ENCODE measurements at places on chromosomes 12 and 14.

GRCh38 chr14:49972823-49973222 is 79.9 kb downstream of the ARF6 start:
- no peaks in the 10 kb centered on the region for H3K27me3 ChIP-seq
- H3K4me3 ChIP-seq = no peak overlapping the region
- peaks cover 4% of the 10 kb centered on the region for H3K4me1 ChIP-seq
- DNase-seq = peak; percentile 56
- H3K27ac ChIP-seq = peak overlapping the region; percentile 40
- H3K36me3 ChIP-seq = no peaks in the 10 kb centered on the region

DNA sequence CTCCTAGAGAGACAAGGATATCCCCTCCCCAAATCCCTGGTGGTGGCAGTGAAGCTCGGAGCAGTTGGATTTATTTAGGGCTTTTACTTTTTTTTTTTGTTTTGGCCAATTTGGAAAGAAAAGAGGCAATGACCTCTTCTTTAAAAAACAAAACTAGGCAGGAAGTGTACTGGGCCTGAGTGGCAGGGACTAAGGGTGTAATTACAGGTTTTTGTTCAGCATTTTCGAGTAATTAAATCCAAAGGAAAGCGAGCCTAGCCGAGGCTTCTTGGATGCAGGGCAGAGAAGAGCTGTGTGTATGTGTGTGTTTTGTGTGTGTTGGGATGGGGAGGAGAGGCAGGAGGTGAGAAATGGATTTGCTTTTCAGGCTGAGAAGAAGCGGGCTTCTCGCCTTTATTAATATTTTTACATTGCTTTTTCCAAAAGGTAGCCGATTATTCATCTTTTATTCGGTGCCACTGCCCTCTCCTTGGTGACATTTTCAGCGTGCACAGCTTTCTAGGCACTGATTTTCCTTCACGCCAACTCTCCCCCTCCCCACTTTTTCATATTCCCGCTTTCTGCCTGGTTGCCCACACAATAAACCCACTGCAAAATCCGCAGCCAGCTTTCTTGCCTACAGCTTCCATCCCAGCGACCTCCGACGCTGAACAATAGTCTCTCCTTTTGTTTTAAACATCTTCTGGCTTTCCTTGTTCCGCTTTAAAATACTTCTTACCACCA is 8.9 kb upstream of the IRF2BPL start:
- H3K27ac ChIP-seq = peak overlapping the region; percentile 78
- DNase-seq = no peak
- H3K4me3 ChIP-seq = no peak overlapping the region
- H3K36me3 ChIP-seq = no peaks in the 10 kb centered on the region
- no peaks in the 10 kb centered on the region for H3K27me3 ChIP-seq

DNA sequence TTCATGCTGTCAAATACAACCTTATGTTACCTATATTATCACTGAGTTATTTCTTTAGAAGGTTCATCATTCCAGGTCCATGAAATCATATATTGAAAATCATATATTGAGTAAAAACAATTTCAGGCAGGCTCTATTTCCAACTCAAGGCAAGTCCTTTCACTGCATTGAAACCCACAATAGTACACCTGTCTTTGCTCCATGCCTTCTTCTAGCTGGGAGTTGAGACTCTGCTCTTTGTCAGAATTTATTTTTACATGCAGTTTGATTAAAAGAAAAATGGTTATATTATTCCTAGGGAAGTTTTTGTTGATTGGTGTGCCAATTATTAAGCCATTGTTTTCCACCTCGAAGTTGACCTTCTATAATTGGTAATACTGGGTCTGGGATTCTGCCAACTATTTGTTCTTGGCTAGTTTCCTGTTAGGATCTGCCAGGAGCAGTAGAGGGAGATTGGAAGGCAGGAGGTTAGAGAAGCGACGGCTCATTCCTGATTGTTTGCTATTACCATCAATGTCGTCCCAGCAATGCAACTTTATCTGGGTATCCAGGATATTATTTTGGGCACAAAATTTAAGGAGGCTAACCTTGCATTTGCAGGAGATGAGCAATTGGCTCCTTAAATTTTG is 79.5 kb upstream of the MIS18BP1 start:
- no peak for DNase-seq
- H3K36me3 ChIP-seq = no peaks in the 10 kb centered on the region
- H3K4me3 ChIP-seq = no peak overlapping the region
- no peak overlapping the region for H3K27ac ChIP-seq

- H3K36me3 ChIP-seq = no peaks in the 10 kb centered on the region
- DNase-seq = no peak
- no peaks in the 10 kb centered on the region for H3K27me3 ChIP-seq
- H3K4me1 ChIP-seq = peaks cover 79% of the 10 kb centered on the region
These were observed 29.7 kb downstream of the KTN1 start for GRCh38 chr14:55609681-55610080.

DNA sequence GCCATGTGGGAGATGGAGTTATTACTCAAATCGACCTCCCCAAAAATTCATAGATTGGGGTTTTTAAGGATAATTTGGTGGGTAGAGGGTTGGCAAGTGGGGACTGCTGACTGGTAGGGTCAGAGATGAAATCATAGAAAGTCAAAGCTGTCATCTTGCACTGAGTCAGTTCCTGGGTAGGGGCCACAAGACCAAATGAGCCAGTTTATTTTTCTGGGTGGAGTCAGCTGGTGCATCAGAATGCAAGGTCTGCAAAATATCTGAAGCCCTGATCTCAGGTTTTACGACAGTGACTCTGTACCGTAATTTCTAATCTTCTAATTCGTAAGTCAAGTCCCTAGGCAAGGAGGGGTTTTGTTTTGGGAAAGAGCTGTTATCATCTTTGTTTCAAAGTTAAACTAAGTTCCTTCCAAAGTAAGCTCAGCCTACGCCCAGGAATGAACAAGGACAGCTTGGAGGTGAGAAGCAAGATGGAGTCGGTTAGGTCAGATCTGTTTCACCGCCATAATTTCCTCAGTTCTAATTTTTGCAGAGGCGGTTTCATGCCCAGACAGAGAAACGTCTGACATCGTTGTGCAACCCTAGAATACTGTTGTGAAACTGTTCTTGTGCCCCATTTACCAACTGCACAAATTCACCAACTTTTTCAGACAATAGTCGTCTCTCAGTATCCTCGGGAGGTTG is 104.5 kb upstream of the SFSWAP start:
- no peaks in the 10 kb centered on the region for H3K27me3 ChIP-seq
- no peak overlapping the region for H3K27ac ChIP-seq
- no peak overlapping the region for H3K4me3 ChIP-seq
- no peaks in the 10 kb centered on the region for H3K36me3 ChIP-seq

GRCh38 chr12:50402264-50403000 is 1.7 kb downstream of the LARP4 start:
- H3K4me3 ChIP-seq = peak overlapping the region; percentile 83
- no peak for DNase-seq
- peaks cover 8% of the 10 kb centered on the region for H3K4me1 ChIP-seq
- H3K27ac ChIP-seq = peak overlapping the region; percentile 89
- no peaks in the 10 kb centered on the region for H3K27me3 ChIP-seq

GRCh38 chr14:28767853-28768741 is 1.5 kb downstream of the FOXG1 start:
- no peak for DNase-seq
- no peak overlapping the region for H3K27ac ChIP-seq
- H3K4me1 ChIP-seq = no peaks in the 10 kb centered on the region

- no peaks in the 10 kb centered on the region for H3K36me3 ChIP-seq
- DNase-seq = no peak
- no peaks in the 10 kb centered on the region for H3K4me1 ChIP-seq
- no peaks in the 10 kb centered on the region for H3K27me3 ChIP-seq
These were observed 568.3 kb downstream of the FSCB start for GRCh38 chr14:43938588-43939281.

DNA sequence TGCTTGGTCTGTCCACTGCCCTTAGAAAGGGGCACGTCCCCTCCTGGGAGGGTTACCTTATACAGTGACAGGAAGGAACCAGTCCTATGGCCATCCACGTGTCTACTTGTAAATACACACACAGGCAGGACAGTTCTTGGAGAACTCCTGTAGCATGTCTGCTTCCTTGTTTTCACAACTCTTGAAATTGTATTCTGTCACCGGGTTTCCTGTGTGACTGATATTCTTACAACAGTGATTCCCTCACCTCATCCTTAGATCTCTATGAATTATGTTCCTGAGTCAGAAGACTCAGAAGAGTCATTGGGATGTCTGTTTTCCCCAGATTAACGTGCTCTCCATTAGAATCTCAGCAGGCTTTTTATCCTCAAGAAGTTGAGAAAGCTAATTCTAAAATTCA is 44.1 kb upstream of the DYNC1H1 start:
- no peaks in the 10 kb centered on the region for H3K4me1 ChIP-seq
- DNase-seq = no peak
- no peak overlapping the region for H3K27ac ChIP-seq
- no peak overlapping the region for H3K4me3 ChIP-seq

- H3K4me1 ChIP-seq = no peaks in the 10 kb centered on the region
- peak within 1 kb of the TSS; percentile 94 for H3K27ac ChIP-seq
- H3K36me3 ChIP-seq = no peaks in the 10 kb centered on the region
- peak within 1 kb of the TSS; percentile 67 for H3K4me3 ChIP-seq
- DNase-seq = peak; percentile 95
- H3K27me3 ChIP-seq = no peaks in the 10 kb centered on the region
These were observed at the start of gene GPRC5A for GRCh38 chr12:12891080-12891880. Gene GPRC5A, plus strand, starts transcription at chr12:12891562. Its CDS starts 16,688 bp downstream, at chr12:12908250.

DNA sequence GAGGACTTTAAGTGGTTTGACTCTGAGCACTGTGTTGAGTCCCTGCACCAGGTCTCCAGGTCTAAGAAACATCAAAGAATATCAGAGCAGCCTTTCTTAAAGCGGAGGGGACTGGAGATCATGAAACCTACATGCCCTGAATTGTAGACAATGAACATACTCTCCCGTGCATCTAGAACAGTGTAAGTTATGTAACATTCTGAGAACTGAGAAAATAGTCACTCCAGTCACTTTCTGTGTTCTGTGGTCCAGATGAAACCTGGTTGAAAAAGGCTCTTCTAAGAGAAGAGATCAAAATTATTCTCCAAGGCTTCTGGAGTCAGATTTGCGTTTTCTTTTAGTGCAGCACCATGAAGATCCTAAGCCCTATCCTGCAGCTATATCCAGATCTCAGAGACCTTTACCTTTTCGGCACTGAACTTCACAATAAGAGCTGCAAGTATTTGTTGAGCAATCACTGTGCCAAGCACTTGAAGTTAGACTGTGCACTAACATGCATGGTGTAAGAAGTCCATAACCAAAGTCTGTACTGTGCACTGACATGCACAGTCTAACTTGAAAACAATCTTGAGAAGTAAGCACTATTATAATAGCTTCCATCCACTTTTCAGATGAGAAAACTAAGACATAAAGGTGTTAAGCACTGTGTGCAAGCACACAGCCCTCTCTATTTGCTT is 65.6 kb upstream of the TMEM263 start:
- H3K36me3 ChIP-seq = peaks cover 25% of the 10 kb centered on the region
- no peaks in the 10 kb centered on the region for H3K27me3 ChIP-seq
- no peak overlapping the region for H3K27ac ChIP-seq
- no peak for DNase-seq
- no peaks in the 10 kb centered on the region for H3K4me1 ChIP-seq

DNA sequence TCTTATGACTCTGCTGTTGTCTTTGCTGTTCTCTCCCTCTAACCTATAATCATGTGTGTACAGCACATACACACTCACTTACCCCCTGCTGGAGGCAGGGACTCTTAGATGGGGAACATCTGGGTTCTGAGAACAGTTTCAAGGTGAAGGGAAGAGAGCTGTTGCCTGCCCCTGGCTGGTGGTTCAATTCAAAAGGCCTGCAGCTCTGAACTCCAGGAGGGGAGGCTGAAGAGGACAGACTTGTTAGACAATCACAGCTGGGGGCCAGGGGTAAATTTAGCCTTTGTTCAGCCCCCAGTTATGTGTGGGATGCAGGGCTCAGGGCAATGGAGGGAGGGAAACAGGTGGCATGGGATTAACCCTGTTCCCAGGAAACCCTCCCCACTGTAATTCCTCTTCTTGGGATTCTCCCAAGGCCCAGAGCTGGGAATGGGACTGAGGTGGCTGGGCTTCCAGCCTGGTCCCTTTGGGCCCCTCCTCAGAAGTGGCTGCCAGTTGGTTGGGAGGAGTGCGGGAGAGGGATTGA is 1.9 kb downstream of the MYL6B start:
- no peak overlapping the region for H3K4me3 ChIP-seq
- H3K4me1 ChIP-seq = peaks cover 22% of the 10 kb centered on the region
- no peak overlapping the region for H3K27ac ChIP-seq

Measured in tibial artery (tissue), 4 donors.